ENCODE measurements at places on chromosomes 3 and 15. TPM values are rescaled to one million over a fixed set of nuclear protein-coding genes. Genes with fewer than 3 reads are reported as not detected.

B3GNT5 gene
- total RNA-seq, result 5.5 TPM

SIDT1 gene
- total RNA-seq, result not detected

ACTRT3 gene
- total RNA-seq, result 6.1 TPM

UPK1B gene
- total RNA-seq, result 0.40 TPM

GABRR3 gene
- total RNA-seq, result not detected

PTX3 gene
- 194 TPM for total RNA-seq

CD200 gene
- total RNA-seq, result 4.0 TPM

MME gene
- total RNA-seq, result 35.8 TPM

LRTM1 gene
- not detected for total RNA-seq

FBN1 gene
- total RNA-seq, result 1,495 TPM

KBTBD13 gene
- total RNA-seq, result not detected

C3orf20 gene
- total RNA-seq, result 0.13 TPM

GOLGA6L25 gene
- total RNA-seq, result not detected

HYAL3 gene
- total RNA-seq, result 3.3 TPM

ZNF385D gene
- total RNA-seq, result 2.0 TPM

LEKR1 gene
- 0.26 TPM for total RNA-seq

GPR87 gene
- not detected for total RNA-seq

DCLK3 gene
- not detected for total RNA-seq

MTHFS gene
- total RNA-seq, result 12.9 TPM

LIPH gene
- 0.87 TPM for total RNA-seq

HIGD2B gene
- total RNA-seq, result not detected

CMSS1 gene
- total RNA-seq, result 11.4 TPM
